ENCODE measurements at places on chromosomes 4 and X. TPM values are rescaled to one million over a fixed set of nuclear protein-coding genes. Genes with fewer than 3 reads are reported as not detected.

DOK7 gene
- polyA plus RNA-seq = 1.2 TPM

CTAG1B gene
- polyA plus RNA-seq = not detected

ARMCX2 gene
- polyA plus RNA-seq = 110 TPM

NCAPG gene
- 39.0 TPM for polyA plus RNA-seq

KDR gene
- polyA plus RNA-seq = 105 TPM

MAP7D2 gene
- polyA plus RNA-seq = 0.31 TPM

ART3 gene
- 0.44 TPM for polyA plus RNA-seq

HELT gene
- not detected for polyA plus RNA-seq

ODAM gene
- 11.3 TPM for polyA plus RNA-seq

TEX13C gene
- not detected for polyA plus RNA-seq

BEX2 gene
- polyA plus RNA-seq = 27.6 TPM

EREG gene
- 0.64 TPM for polyA plus RNA-seq

MAMLD1 gene
- polyA plus RNA-seq = 18.4 TPM

CXCL11 gene
- 0.17 TPM for polyA plus RNA-seq

GPR173 gene
- 14.3 TPM for polyA plus RNA-seq

HPGDS gene
- polyA plus RNA-seq = 2.8 TPM

FGF16 gene
- 0.80 TPM for polyA plus RNA-seq

VSIG1 gene
- polyA plus RNA-seq = 0.53 TPM

AWAT1 gene
- 0.13 TPM for polyA plus RNA-seq

FHDC1 gene
- polyA plus RNA-seq = 10.2 TPM

FAAH2 gene
- 6.3 TPM for polyA plus RNA-seq

MTMR8 gene
- 2.4 TPM for polyA plus RNA-seq

ASB5 gene
- not detected for polyA plus RNA-seq
